DMS 273 treated with DMSO at 0.1 percent for 48 hours (cell line): ENCODE measurements at places on chromosomes 1 and 21.

GRCh38 chr1:167496797-167497619 lies 21.3 kb downstream of the CD247 start:
- DNase-seq = no peak

DNA sequence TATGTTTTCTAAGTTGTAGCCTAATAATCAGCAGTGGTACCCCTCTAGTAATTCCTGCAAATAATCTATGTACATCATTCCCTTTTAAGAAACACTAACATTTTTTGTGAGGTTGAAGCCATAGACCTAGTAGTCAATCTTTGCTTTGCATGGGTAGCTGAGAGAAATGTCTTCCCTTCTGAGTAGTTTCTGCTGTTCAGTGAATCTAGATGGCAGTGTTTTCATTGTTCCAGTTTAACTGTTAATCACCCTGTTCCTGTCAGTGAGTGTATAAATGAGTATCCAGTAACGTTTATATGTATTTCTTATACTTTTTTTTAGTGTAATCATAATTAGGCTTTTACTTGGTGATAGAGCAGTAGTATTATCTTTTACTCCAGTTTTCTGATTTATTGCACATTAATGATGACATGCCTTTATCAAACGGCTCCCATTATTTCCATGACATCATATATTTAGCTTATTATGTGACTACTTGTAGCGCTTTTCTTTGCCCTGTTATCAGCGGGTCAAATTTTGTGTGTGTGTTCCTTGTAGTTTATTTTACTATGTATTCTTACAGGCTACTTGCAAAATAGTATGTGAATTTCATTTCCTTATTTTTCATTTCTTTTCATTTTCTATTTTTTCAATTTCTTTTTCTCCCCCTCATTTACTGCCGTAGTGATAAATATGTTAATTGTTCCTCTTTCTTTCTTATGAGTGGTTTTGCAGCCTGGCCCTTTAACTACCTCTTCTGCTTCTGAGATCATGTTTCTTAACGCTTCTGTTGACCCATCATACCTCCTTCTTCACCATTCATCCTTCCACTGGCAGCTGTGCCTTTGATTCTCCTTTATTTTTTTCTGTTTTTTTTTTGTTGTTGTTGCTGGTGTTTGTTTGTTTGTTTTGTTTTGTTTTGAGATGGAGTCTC lies 18.8 kb downstream of the CEP350 start:
- DNase-seq = no peak

DNA sequence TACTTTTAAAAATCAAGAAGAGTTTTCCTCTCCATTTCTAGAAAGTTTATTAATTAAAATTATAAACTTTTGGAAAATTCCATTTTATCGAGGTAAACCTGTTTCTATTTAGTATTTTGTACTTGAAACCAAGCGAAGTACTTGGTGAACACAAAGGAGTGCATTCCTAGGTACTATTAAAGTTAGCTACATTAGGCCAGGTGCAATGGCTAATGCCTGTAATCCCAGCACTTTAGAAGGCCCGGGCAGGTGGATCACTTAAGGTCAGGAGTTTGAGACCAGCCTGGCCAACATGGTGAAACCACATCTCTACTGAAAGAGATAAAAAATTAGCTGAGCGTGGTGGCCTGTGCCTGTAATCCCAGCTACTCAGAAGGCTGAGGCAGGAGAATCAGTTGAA lies 292.2 kb downstream of the NTNG1 start:
- DNase-seq = no peak

DNA sequence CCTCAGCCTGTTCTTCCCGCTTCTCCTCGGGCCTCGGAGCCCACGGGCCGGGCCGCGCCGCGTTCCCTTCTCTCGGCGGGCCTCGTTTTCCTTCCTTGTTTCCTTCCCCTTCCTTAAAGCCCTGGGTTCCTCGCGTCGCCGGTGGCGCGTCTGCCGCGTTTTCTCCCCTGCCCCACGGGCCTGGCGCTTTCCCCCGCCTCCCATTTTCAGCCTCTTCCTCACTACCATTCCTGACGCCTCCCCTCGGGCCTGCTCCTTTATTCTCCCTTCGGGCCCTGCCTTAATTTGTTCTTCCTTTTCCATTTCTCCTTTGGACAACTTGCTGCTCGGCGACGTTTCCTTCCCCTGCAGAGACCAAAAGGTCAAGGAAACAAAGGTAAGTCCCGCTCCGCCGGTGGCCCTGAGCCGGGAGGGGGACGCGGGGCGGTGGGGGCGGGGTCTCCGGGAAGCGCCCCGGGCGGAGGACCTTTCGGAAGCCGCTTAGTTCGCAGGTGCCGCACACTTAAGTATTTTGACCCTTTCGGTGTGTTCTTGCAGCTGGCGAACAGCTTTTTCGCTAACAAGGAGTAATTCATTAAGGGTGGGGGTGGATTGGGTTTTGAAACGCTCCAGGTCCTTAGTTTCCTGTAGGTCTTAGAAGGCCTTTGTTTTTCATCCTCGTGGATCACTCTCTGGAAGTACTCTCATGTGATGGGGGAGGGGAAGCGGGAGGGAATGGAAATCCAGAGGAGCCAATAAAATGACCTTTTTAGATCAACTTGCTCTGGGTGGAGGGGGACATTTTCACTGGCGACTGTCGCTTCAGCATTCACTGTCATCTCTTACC lies 780 bp downstream of the YTHDF2 start:
- peak; percentile 41 for DNase-seq

DNA sequence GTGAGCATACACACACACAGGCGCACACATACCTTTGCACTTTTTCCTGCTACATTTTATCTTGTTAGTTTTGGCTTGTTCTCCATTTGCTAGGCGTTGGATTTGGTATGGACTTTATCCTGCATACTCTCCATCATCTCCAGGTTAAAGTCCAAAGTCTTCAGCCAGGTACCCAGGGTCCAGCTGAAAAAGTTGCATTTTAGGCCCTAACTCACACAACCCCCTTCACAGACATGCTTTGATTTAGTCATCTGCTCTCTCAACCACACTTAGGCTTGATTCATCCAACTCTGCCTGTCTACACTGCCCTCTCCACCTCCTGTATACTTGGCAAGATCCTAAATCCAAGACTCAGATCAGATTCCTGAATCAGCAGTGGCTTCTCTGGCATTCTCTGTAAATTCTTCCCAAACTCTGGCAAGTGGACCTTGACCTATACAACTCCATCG lies 10.7 kb upstream of the LAMB3 start:
- no peak for DNase-seq

- no peak for DNase-seq
Measured at GRCh38 chr1:183106746-183107145, 79.3 kb upstream of the LAMC2 start.

DNA sequence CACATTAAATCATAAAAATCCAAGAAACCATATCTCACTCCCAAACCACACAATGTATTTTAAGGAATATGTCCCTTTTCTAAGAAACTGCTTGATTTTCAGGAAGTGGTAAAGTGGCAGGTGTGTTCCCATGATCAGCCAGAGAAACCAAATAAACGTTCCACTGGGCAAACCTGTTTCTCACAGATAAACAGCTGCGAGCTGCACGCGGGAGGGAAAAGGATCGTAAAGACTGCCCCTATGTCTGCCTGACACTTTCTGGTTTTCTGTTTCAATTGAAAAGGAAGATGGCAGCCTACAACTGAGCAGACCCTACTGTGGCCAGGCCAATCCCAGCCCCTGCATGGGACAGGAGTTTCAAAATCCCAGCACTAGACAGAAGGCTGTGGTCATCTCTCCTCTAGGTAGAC lies 36.6 kb downstream of the HIVEP3 start:
- DNase-seq = no peak

- no peak for DNase-seq
Measured at GRCh38 chr1:192270398-192270797, 46.4 kb upstream of the RGS21 start.

DNA sequence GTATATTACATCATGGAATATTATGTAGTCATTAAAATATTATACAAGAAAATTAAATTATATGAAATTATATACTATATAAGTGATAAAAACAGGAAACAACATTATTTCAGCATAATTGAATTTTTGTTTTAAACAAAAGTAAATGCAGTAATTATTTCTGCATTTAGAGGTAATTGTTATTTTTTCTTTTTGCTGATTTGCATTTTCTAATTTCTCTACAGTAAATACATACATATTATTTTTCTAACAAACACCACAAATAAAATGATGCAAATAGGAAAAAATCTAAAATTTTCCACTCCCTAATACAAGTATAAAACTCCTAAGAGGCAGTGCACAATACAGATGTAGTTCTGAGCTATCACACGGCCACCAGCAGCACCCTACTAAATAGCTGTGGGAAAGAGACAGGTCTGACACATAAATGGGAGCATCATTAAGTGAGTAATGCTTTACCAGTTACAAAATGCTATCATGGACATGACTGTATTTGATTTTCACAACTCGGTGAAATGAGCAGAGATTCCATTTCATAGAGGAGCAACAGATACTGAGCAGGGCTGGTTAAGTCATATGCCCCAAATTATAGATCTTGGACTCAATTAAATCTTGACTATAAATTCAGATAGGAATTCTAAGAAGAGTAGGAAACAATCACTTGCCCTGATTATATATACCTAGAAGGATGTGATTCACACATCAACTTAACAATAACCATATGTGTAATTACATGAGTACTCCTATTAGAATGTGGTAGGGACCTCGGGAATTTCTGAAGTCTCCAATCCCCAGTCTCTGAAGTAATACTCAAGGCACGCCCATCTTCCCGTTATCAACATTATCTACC lies 49.0 kb downstream of the NRIP1 start:
- no peak for DNase-seq

DNA sequence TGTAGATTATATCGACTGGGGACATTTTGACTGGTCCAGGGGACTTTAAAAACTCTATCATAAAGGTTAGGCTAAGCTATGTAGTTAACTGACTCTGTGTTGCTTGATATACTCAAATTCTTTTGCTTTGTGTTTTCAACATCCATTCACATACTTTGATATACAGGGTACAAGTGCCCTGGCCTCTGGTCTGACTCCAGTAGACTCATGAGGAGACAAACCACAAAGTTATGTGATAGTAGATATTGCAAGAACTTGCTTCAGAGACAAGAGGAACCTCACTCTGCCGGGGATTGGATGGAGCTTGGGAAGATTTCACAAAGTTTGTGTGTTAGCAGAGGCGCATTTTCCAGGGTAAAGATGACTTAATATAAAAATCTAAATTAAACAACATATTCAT lies 1.3 kb downstream of the GORAB start:
- DNase-seq = no peak

- no peak for DNase-seq
Measured at GRCh38 chr21:31713973-31714740, 17.8 kb downstream of the SCAF4 start.

DNA sequence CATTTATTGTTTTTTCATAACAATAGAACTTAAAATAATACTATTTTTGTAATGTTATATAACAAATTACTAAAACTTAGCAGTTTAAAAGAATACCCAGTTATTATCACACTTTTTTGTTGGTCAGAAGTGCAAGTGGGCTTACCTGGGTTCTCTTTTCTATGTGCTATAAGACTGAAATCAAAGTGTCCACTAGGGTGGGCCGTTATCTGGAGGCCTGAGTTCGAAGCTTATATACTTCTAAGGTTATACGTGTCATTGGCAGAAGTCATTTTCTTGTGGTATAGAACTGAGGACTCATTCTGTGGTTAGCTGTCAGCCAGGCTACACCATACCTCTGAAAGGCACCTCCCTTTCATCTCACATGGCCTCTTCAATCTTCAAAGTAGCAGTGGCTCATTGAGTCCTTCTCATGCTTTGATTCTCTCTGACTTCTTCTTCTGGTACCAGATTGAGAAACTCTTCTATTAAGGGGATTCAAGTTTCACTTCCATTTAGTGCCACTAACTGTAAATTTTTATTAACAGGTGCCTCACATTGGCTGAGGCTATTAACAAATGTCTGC lies 414.3 kb downstream of the AMY1C start:
- no peak for DNase-seq

DNA sequence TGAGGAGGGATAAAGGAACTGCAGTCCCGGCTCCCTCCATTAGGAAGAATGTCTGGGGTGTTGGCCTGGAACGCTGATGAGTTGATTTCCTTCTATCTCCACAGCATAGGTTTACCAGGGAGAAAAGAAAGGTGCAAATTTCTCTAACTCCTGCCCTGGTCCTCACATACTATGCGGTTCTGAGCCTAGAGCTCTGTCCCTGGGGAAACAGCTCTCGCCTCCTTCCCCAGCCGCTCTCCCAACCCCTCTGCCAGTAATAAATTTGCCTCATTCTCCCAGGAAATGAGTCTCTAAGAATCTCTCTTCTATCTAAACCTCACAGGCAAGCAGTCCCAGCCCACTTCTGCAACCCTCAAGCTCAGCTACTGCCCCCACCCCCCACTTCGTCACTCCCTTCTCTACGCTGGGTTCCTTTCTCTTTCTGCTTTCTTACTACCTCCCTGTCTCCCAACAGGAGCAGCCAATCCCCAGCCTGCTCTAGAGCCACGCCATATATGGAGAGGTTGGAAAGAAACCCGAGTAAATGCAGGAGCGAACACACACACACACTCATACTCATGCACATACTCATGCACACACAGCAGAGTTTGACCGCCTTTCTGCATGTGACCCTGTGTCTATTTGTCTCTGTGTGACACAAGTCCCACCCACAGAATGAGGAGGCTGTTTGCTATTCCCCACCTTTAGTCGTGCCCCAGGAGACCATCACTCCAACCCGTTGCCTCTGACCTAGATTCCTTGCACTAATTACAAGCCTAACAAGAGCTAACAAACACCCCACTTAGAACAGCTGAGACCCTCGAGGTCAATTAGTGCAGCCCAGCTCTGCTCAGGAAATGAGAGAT lies 13.4 kb downstream of the PLEKHO1 start:
- peak; percentile 92 for DNase-seq

DNA sequence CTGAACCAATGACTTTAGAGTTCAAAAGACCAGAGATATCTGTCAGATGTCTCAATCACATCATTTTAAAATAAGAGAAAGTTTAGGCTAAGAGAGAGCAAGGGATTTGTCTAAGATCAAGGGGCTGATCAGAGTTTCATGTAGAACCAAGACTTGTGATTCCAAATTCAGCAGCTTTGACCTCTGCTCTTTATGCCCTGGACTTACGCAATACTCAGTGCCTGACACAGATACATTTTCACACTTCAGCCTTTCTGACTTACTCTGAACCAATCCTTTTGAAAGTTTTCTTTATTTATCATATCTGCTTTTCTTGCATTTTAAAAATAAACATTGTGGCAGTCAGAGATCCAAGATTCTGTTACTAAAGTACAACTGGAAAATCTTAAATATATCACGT lies 428.0 kb downstream of the PLPP3 start:
- DNase-seq = no peak

DNA sequence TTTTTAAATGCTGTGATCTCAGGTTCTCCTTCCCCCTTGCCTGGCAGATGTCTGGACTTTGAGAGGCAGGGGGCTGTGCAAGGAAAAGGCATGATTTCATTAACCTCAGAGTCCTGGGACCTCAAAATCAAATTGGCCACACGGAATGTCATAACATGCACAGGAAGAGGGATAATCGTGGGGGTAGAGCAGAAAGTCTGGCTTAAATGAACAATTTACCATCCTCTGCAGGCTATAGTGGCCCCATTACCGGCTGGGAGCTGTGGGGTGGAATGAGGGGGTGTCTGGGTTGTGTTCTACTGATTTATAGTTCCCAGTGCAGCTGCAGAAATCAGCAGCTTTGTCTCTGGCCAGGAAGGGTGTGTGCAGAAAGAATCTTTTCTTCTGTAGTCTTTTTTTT lies 10.8 kb downstream of the OPRD1 start:
- DNase-seq = no peak
